ENCODE measurements at places on chromosomes 4 and X.

DNA sequence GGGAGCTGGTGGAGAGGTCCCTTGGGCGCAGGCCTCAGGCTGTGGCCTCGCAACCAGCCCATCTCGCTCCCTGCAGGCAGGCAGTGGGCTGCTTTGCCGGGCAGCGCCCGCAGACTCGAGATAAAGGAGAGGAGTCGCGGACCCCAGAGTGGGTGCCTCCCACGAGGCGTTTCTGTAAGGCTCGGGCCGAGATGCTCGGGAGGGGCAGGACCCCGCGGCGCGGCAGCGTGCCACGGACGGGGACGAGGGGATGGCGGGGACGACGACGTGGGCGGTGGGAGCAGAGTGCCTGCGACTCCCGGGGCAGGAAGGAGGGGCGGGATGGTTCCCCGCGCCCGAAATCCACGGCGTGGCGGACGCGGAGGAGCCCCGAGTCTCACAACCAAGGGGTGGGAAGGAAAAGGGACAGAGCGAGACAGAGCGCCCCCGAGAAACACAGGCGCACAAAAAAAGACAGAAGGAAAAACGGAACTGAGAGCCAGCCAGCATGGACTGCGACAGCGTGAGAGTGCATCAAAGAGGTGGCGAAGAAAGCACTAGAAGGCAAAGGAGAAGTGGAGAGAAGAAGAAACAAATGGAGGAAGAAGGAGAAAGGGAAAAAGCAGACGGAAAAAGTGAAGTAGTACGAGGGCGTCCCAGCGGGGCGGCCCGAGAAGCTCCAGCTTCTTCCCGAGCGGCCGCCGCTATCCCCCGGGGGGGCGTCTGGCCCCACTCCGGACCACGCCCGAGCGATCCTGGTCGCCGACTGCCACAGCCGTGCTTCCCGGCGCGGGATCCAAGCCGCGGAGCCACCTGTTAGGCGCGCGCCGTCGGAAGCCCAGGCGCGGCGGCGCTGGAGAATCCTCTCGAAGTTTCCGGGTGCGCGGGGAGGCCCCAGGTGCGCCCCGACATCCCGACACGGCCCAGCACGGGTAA, 1.5 kb downstream of the BEND4 start:
- DNase-seq = no peak

DNA sequence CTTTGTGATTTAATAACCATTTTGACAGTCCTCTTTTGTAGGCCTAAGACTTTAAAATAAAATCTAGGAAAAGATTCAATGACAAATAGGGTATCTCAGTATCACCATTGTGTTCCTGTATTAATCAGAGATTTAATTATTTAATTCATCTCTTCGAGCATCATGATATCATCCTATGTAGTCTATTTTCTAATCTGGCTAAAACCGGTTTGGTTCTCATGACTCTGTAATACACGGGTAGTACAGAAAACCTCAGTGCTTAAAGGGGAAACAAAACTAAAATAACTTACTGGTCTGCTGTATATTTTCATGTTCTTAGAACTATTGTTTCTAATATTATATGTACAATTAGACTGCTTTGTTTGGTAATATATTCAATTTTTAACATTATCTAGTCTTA, 23.7 kb upstream of the FBXW7 start:
- no peak for DNase-seq

- DNase-seq = no peak
Observed at GRCh38 chrX:17435476-17435875, 60.5 kb downstream of the NHS start.

- DNase-seq = no peak
Observed at GRCh38 chr4:23577398-23577797, 312.4 kb downstream of the PPARGC1A start.

Data from urinary bladder (tissue), 4 donors.